Activated B cell treated with CpG ODN at 0.5 μM for 24 hours (primary cell): ENCODE measurements at places on chromosomes 12 and 14.

- DNase-seq: no peak
- H3K4me1 ChIP-seq: peaks cover 11% of the 10 kb centered on the region
- peaks cover 33% of the 10 kb centered on the region for H3K36me3 ChIP-seq
- H3K27ac ChIP-seq: no peak overlapping the region
These were observed 15.6 kb upstream of the MCRS1 start for GRCh38 chr12:49583366-49584094.

GRCh38 chr12:69062621-69063237 lies 129.8 kb upstream of the CPM start:
- DNase-seq: no peak
- H3K27me3 ChIP-seq: peaks cover 2% of the 10 kb centered on the region
- no peaks in the 10 kb centered on the region for H3K36me3 ChIP-seq
- H3K4me1 ChIP-seq: no peaks in the 10 kb centered on the region
- no peak overlapping the region for H3K27ac ChIP-seq
- H3K4me3 ChIP-seq: no peak overlapping the region

GRCh38 chr14:58707949-58708348 lies 70.2 kb downstream of the DACT1 start:
- peaks cover 3% of the 10 kb centered on the region for H3K27me3 ChIP-seq
- no peaks in the 10 kb centered on the region for H3K4me1 ChIP-seq
- no peak overlapping the region for H3K4me3 ChIP-seq

- H3K4me3 ChIP-seq: no peak overlapping the region
- no peaks in the 10 kb centered on the region for H3K4me1 ChIP-seq
- DNase-seq: no peak
- no peak overlapping the region for H3K27ac ChIP-seq
- no peaks in the 10 kb centered on the region for H3K36me3 ChIP-seq
These were observed 1072.5 kb upstream of the ATXN7L3B start for GRCh38 chr12:73465106-73465505.

GRCh38 chr14:80987235-80988032 lies 32.0 kb downstream of the TSHR start:
- H3K4me3 ChIP-seq: no peak overlapping the region
- no peak for DNase-seq
- peaks cover 4% of the 10 kb centered on the region for H3K4me1 ChIP-seq
- H3K27me3 ChIP-seq: peaks cover 8% of the 10 kb centered on the region
- H3K36me3 ChIP-seq: no peaks in the 10 kb centered on the region
